Stimulated activated CD4-positive, alpha-beta T cell treated with anti-CD3 and anti-CD28 coated beads, Interleukin-15, amount 100 ng/mL, for 1 hour (primary cell): ENCODE measurements at places on chromosomes 11 and 22.

DNA sequence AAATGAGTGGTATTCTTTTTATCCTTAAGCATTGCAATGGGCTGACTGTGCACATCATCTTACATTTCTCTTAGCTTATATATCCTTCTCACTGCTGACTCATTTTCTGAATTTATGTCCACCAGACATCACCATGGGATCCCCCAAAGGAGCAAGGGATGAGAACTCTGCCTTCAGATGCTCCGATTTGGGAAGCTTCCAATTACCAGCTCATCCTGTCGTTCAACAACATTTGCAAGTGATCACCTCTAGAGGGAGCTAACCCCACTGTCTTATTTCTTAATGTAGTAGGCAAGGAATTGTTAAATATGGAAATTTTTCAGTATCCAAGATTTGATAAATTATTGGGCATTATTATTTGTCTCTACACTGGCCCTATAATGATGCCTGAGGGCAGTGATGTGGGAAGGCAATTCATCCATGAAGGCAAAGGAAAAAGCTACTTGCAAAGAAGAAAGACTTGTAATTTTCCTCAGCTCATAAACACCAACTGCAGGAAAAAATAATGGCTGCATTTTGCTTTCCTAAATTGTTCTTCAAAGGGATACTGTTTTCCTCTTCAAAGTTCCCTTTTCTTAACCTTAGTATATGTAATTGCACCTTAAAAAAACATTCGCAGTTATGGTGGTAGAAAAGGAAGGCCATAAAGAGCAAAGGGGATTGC, 102.4 kb upstream of the FSHB start:
- no peak for DNase-seq

DNA sequence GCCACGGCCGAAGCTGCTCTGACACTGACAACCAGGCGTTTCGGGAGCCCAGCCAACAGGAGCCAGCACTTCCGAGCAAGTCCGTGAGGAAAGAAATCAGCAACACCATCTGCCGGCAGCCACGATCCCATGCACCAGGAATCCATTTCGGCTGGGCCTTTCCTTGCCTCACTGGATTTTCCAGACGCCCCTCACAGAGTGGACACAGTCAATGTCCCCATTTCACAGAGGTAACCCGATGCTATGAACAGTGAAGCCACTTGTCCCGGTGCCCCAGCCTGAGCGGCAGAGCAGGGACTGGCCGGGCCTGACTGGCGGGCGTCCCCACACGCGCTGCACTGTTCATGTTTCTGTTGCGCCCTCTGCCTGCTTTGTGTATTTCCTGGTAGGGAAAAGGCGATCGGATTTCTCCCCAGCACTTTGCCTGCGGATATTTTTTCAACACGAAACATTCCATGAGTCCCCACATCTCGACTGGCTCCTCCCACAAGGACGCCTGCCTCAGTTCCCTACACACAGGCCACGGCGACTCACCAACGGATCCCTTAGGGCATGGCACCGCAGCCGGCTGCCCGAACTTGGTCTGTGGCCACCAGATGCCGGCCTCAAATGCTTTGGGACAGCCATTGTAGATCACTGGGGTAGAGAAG, 55.3 kb downstream of the TRMU start:
- no peak for DNase-seq

- DNase-seq: no peak
Observed at GRCh38 chr11:83557653-83558052, 271.5 kb upstream of the CCDC90B start.

DNA sequence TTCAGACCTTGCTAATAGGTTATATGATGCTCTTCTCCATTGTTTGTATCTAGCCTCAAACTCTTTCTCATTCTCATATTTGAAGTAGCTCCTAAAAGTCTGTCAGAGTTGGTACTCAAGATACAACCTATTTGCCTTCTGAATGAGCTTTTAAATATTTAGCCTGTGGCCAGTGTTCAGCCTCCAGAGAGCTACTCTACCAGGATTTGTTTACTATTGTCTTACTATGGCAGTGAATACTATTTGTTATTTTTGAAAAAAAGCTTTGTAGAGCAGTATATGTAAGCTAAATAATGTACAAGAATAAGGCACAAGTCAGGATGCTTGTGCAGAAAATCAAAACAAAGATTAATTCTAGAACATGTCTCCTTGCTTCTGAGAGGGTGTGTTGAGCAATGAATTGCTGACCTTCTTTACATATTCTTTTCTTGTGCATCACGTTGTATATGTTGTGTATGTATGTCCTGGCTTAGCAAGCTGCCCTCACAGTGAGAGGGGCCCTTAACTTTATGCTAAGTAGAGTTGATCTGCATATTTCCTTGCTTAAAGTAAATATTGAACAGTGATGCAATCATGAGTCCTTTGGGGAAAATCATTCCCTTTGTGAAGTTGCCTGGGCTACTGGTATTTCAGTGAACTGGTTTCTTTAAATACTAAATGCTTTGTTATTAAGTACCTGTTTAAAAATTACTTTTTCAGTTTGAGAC, 438.0 kb downstream of the LUZP2 start:
- DNase-seq: no peak

- no peak for DNase-seq
Observed at GRCh38 chr11:110249766-110250165, 46.6 kb downstream of the RDX start.

GRCh38 chr11:60813324-60813723, 28.2 kb downstream of the MS4A10 start:
- DNase-seq: no peak

DNA sequence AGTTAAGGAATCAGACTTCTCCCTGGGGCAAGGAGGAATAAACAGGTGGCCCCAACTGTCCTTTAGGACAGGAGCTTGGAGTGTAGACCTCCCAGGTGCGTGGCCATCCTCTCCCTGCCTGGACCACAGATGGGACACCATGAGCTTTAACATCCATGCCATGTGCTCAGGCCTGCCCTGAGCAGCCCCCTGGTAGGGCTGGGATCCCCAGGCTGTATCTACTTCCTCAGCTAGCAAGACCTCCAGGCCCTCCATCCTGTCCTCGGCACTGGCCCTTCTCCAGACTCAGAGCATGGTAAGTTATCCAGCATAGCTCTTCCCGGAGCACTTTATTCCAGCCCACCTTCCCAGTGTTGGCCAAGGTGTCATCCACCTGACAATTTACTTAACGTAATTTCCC, 5.7 kb downstream of the CD6 start:
- no peak for DNase-seq

DNA sequence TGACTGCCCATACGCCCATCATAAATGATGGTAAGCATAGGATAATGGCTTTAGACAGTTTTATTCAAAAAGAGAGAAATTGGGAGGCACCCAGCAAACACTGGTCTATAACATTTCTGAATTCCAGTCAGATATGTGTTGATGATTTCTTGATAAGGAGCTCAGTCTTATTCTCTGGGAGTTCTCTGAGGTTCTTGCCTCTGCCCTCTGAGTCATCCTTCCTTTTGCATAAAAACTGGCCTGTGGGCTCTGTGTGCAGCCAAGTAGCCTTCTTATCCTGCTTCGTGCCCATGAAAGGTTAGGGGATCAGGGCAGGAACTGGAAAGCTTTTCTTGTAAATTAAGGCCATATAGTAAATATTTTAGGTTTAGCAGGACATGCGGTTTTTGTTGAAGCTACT, 48.9 kb downstream of the FAR1 start:
- no peak for DNase-seq

GRCh38 chr22:35308480-35309021, 8.9 kb downstream of the TOM1 start:
- no peak for DNase-seq

DNA sequence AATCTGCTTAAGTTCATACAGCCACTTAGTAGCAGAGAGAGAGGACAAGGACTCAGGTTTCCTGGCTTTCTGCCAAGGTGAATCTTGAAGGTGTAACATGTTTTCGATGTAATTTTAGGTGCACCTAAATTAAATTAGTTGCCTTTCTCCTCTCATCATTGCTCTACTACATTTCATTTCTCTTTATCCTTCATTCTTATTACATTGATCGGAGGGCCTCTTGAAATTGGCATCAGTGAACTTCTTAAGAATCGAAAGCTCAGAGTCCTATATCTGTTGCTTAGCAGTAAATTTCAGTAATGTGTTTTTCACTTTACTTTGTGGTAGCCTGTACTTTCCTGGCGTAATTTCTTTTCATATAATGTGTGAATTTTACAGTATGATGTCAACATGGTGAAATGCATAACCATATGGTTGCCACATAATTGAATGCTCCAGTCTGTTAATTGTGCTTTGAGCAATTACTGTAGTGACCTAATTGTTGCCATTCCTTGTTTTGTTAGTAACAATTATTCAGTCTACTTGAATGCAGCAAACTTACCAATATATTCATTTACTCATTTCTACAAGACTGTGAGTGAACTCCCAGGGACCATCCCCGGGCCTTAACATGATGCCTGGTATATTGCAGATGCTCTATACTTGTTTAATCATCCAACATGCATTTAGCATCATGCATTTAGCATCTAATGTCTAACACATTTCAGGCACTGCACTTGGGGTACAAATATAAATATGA, 138.1 kb downstream of the MAML2 start:
- DNase-seq: no peak

- DNase-seq: no peak
Observed at GRCh38 chr11:72985645-72986044, 156.5 kb downstream of the FCHSD2 start.
